HCT116 (cell line): ENCODE measurements at places on chromosomes 6 and 20.

DNA sequence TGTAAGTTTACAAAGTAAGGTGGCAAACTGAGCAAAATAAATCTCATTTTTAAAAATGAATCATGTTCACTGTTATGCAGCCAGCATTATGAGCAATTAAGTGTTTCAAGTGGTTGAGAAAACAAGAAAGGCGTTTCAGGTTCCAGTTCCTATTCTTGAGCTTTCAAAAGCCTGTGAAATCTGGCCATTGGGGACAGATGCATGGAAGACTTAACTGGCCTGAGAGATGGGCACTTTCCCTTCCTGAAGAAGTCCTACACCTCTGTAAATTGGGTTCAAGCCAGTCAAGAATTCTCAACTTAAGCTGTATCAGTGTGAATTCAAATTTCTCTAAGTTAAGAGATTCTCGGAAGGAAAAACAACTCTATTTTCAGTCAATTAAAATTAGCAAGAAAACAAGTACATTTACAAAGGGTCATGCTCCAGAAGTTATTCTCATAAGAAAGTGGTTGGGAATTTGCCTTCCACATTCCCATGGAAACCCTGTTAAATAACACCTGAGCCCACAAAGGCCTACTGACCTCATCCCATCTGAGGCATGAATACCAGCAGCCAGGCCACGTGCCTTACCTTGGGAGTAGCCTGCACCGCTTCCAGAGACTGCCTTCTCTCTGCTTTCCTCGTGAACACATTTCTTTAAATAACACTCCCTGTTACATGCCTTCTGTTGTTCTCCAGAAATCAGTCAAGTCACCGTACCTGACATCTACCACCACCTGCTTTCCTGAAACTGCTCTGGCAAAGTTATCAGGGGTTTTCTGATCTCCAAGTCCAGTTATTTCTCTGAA, 19.4 kb downstream of the MAP3K5 start:
- DNase-seq, result no peak

- DNase-seq, result no peak
Measured at GRCh38 chr20:60993433-60994044, 258.5 kb upstream of the CDH4 start.

DNA sequence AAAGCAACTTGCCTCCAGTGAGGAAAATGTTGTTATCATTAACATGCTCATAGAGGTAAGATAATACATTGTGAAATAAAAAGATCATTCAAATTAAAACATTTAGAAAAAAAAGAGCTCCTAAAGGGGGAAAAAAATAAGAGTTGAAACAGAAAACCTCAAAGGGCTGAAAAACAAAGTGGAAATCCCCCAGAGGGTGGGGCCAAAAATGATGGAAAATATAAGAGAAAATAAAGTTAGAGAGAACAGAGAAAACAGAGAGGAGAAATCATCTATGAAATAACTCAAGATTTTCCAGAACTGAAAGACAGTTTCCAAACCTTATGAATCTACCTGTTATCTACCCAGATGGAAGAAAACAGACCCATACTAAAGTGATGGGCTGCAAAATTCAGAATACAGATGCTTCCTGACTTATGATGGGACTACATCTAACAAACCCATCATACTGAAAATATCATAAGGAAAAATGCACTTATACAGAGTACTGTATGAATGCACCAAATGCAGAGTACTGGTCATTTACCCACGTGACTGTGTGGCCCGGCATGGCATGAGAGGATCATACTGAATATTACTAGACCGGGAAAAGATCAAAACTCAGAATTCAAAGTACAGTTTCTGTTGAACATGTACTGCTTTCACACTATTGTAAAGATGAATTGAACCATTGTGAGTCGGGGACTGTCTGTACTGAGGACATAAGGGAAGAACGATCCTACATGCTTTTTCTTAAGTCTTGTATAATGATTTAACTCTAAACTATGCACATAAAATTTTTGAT, 4.0 kb downstream of the ZBTB24 start:
- no peak for DNase-seq

DNA sequence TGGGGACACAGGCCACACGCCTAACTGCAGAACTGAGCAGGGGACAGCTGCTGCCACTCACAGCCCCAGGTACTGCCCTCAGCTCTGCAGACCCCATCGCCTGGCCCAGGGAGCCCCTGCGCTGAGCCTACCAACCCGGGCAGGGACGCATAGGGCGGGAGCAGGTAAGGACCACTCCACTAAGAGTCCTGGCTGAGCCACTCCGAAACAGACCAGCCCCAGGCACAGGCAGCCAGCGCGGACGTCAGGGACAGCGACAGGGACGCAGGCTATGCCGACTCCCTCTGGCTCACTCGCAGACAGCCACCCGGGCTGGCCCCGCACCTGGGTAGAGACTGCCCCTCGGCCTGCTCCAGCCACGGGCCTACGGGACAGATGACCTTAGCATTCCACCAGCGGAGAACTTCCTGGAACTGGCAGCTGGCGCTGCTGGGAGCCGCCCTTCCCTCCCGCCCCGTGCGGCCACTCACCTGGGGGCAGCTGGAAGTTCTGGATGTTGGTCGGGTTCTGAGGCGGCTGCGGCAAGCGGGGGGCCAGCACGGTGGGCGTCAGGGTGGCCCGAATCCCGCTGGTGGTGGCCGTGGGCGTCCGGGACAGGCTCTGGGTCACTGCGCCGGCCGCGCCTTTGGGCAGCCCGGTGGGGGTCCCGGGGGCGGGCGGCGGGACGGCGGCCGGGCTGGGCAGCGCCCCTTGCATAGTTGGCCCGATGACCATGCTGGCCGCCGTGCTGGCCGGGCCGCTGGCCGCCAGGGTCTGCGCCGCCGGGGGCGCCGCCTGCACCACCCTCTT, 1.5 kb downstream of the TAF4 start:
- no peak for DNase-seq

DNA sequence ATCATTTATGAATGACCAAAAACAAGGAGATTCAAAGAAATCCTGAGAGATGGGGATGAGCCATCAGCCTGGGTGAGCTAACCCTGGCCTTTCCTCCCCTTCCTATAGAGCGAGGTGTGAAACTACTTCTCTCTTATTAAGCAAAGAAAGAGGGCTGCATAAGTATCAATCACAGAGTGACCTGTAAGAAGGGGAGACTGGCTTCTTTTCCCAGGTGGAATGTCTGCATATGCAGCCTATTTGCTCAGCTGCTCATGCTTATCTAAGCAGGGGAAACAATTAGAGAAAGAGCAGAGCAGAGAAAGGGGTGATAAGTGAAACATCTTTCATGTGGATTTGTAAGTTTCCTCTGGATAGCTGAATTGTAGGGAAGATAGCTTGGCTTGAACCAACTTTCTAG, 160.0 kb downstream of the PKHD1 start:
- DNase-seq, result no peak

- no peak for DNase-seq
Measured at GRCh38 chr6:111399626-111400025, 83.4 kb downstream of the REV3L start.
